ENCODE measurements at places on chromosomes 7 and 10. TPM values are rescaled to one million over a fixed set of nuclear protein-coding genes. Genes with fewer than 3 reads are reported as not detected.

Gene AGR3
- not detected for total RNA-seq

Gene MINDY3
- 24.1 TPM for total RNA-seq

Gene EPHA1
- total RNA-seq = not detected

Gene KCNIP2
- total RNA-seq = 0.54 TPM

Gene EVX1
- not detected for total RNA-seq

Gene NODAL
- not detected for total RNA-seq

Gene MYL7
- not detected for total RNA-seq

Gene GIMAP7
- not detected for total RNA-seq

Gene SEMA4G
- 4.2 TPM for total RNA-seq

Gene ACTR3C
- not detected for total RNA-seq

Gene SOSTDC1
- not detected for total RNA-seq

Gene POU6F2
- total RNA-seq = not detected

Gene ADIRF
- total RNA-seq = 13.5 TPM

Gene MYO1G
- not detected for total RNA-seq

All from cardiac atrium fibroblast (primary cell).